ENCODE measurements at places on chromosomes 5 and 9. TPM values are rescaled to one million over a fixed set of nuclear protein-coding genes. Genes with fewer than 3 reads are reported as not detected.

Gene C1QTNF2
- 1.3 TPM for total RNA-seq

Gene IRGM
- not detected for total RNA-seq

Gene PDE6A
- not detected for total RNA-seq

Gene RGMB
- total RNA-seq, result 198 TPM

Gene TSTD2
- 22.9 TPM for total RNA-seq

Gene INSL6
- total RNA-seq, result not detected

DNA sequence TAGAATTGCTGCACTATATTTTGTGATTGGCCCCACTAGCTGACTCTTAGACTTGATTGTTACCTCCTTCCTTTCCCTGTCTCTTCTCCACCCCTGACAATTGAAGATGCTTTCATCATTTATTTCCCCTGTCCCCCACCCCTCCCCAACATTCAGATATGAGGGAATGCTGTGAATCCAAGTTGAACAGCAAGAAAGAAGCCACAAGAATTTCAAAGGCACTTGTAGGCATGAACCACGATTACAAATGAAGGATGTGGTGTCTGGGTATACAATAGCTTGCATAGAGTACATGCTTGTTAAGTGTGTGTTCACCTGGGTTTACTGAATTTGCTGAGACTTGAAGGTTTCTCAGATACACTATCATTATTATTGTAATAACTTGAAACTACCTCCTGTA, 78.3 kb upstream of the TRIO start:
- no peak for DNase-seq
- H3K4me3 ChIP-seq, result no peak overlapping the region
- H3K27me3 ChIP-seq, result no peaks in the 10 kb centered on the region
- no peaks in the 10 kb centered on the region for H3K4me1 ChIP-seq
- H3K27ac ChIP-seq, result no peak overlapping the region

DNA sequence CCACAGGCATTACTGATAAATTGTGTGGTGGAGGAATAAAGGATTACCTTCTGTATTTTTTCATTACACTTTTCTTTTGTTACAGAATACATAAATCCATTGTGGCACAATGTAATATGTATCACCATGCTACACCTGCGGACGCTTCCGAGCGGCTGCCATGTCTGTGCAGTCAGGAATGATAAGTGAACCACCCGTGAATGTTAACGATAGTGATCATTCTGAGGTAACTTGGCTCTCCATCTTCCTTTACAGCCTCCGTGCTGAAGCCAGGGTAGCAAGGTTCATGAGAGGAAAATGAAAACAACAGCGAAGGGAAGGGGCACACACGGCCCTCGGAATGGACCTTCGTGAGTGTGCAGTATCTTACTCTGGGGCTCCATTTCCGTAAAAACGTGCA, 161.2 kb downstream of the MAPKAP1 start:
- no peaks in the 10 kb centered on the region for H3K36me3 ChIP-seq
- DNase-seq, result no peak
- H3K4me1 ChIP-seq, result peaks cover 86% of the 10 kb centered on the region

DNA sequence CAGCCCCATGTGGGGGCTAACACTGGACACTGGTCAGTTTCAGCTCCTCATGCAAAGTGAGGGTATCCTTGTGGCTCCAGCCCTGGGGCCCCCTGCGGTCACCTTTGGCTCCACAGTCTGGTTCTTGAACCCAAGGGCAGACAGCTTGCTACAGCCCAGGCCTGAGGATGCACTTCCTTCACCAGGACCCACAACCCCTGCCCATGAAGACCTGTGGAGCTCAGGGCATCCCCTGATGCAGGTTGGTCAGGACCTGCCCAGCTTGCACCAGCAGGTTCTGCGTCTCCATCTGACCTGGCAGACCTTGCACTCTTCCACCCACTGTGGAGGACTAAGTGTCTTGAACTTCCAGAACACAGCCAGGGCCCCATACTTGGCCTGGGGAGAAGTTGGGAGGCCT, 3.7 kb upstream of the MRNIP start:
- DNase-seq, result no peak
- no peak overlapping the region for H3K4me3 ChIP-seq
- H3K27ac ChIP-seq, result no peak overlapping the region
- H3K4me1 ChIP-seq, result peaks cover 17% of the 10 kb centered on the region

DNA sequence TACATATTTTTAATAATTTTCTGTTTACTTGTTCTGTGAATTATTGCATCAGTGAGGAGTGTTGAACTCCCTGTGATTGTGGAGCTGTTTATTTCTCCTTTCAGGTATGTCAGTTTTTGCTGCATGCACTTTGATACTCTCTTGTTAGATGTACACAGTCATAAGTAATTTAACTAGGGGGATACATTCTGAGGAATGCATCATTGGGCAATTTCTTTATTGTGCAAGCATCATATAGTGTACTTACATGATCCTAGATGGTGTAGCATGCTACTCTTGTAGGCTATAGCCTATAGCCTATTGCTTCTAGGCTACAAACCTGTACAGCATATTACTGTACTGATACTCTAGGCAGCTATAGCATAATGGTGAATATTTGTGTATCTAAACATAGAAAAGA, 9.5 kb downstream of the DENND4C start:
- no peaks in the 10 kb centered on the region for H3K36me3 ChIP-seq
- H3K4me3 ChIP-seq, result no peak overlapping the region
- no peak overlapping the region for H3K27ac ChIP-seq
- H3K4me1 ChIP-seq, result peaks cover 51% of the 10 kb centered on the region

DNA sequence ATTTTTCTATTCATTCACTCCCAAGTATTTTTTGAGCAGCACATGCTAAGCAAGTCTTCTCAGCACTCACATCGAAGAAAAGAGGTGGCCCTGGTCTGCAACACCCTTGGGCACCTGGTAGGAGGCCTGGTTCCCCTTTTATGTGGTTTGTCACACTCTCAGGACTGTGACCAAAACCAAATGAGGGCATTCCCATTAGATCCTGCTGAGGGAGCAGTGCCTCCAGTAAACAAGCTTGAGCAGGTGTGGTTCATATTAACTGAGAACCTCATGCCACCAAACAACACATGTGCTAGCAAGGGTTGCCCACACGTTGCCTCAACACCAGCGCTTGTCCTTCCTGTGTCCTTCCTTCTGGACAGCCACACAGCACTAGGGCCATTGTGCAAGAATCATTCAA, 26.9 kb upstream of the SYK start:
- no peak overlapping the region for H3K4me3 ChIP-seq
- H3K4me1 ChIP-seq, result no peaks in the 10 kb centered on the region
- H3K27ac ChIP-seq, result no peak overlapping the region
- DNase-seq, result no peak
- no peaks in the 10 kb centered on the region for H3K27me3 ChIP-seq
- H3K36me3 ChIP-seq, result no peaks in the 10 kb centered on the region

- H3K36me3 ChIP-seq, result no peaks in the 10 kb centered on the region
- DNase-seq, result no peak
- H3K27ac ChIP-seq, result no peak overlapping the region
- no peaks in the 10 kb centered on the region for H3K4me1 ChIP-seq
- H3K27me3 ChIP-seq, result no peaks in the 10 kb centered on the region
These were observed 15.5 kb upstream of the GNAQ start for GRCh38 chr9:78047106-78047505.

- no peaks in the 10 kb centered on the region for H3K4me1 ChIP-seq
- no peak overlapping the region for H3K27ac ChIP-seq
- no peak overlapping the region for H3K4me3 ChIP-seq
- no peaks in the 10 kb centered on the region for H3K36me3 ChIP-seq
These were observed 310.6 kb downstream of the NDUFS4 start for GRCh38 chr5:53871050-53871449.

- no peaks in the 10 kb centered on the region for H3K27me3 ChIP-seq
- no peak overlapping the region for H3K27ac ChIP-seq
- DNase-seq, result no peak
- H3K4me1 ChIP-seq, result no peaks in the 10 kb centered on the region
- no peak overlapping the region for H3K4me3 ChIP-seq
These were observed 57.2 kb downstream of the KIF4B start for GRCh38 chr5:155070781-155071180.

DNA sequence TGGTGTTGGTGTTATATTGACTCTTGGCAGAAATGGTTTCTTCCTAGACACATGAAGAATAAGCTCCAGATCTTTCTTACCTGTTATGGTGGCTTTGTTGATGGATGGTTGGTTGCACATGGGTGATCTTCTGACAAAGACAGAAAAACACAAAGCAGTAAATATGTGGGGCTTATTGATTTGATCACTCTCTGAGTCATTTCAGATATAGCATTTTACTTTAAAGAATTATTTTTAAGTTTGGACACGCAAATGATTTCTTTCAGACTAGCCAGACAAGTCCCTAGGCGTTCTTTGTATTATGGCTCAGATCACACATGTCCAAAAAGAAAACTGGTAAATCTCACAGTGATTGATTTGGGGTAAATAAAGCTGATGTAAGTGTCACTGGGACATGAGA, 597.6 kb downstream of the RAB3C start:
- DNase-seq, result no peak
- H3K36me3 ChIP-seq, result no peaks in the 10 kb centered on the region
- H3K4me3 ChIP-seq, result no peak overlapping the region
- H3K4me1 ChIP-seq, result no peaks in the 10 kb centered on the region
- H3K27ac ChIP-seq, result no peak overlapping the region
- no peaks in the 10 kb centered on the region for H3K27me3 ChIP-seq

- DNase-seq, result no peak
- no peaks in the 10 kb centered on the region for H3K36me3 ChIP-seq
- no peaks in the 10 kb centered on the region for H3K27me3 ChIP-seq
- H3K27ac ChIP-seq, result no peak overlapping the region
These were observed 548.1 kb upstream of the C9orf72 start for GRCh38 chr9:28121366-28121765.

- H3K27me3 ChIP-seq, result no peaks in the 10 kb centered on the region
- peaks cover 9% of the 10 kb centered on the region for H3K4me1 ChIP-seq
- H3K27ac ChIP-seq, result no peak overlapping the region
These were observed 53.9 kb downstream of the PTBP3 start for GRCh38 chr9:112279501-112279900.

DNA sequence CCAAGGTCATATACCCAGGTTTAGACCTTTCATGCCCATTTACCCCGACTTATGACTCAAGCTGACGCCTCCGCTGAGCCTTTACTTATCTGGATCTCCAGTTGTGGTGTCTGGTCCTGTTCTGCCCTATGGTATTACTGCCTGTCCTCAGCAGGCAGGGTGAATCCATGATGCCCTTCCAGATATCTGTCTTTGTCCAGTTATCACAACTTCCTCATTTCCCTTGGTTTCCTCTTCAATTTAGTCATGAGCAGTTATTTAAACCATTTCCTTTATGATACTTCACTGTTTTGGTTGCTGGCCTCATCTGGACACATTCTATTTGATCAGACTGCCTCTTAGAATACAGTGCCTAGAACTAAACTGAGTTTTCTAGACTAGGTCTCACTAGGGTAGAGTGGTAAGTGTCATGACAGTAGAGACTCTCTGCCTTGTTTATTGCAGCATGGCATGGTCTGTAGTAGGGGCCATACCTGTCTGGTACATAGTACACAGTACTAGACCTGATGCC, 93.3 kb downstream of the MELK start:
- H3K4me3 ChIP-seq, result no peak overlapping the region
- H3K27me3 ChIP-seq, result no peaks in the 10 kb centered on the region
- no peaks in the 10 kb centered on the region for H3K4me1 ChIP-seq
- DNase-seq, result no peak

GRCh38 chr9:117548556-117548955, 133.7 kb upstream of the ASTN2 start:
- no peaks in the 10 kb centered on the region for H3K27me3 ChIP-seq
- no peaks in the 10 kb centered on the region for H3K36me3 ChIP-seq
- no peak for DNase-seq

DNA sequence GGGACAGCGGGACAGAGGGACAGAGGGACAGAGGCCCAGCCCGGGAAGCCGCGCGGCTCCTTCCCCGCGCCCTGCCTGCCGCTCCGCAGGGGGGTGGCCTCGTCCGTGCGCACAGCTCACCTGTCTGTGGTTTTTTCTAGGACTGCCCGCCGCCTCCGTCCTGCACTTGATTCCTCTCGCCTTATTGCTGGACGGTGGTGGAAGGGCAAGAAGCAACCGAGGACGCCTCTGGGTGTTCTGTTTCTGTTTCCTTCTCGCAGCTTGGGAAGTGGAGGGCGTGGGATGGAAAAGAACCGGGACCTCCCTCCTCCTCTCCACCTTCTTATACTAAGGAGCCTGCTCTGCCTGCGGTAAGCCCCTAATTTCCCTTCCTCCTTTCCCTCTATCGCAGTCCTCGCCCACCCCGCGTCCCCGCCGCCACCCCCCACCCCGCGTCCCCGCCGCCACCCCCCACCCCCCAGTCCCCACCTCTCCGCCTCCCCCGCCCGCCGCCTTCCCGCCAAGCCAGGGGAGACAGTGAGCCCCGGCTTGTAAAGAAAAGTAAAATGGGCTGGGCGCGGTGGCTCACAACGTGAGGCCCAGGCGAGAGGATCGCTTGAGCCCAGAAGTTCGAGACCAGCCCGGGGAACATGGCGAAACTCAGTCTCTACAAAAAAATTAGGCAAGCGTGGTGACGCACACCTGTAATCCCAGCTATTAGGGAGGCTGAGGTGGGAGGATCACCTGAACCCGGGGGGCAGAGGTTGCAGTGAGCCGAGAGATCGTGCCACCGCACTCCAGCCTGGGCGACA, 9.6 kb upstream of the FLT4 start:
- no peak for DNase-seq
- H3K4me1 ChIP-seq, result no peaks in the 10 kb centered on the region
- H3K36me3 ChIP-seq, result no peaks in the 10 kb centered on the region
- H3K27me3 ChIP-seq, result no peaks in the 10 kb centered on the region
- H3K4me3 ChIP-seq, result no peak overlapping the region
- H3K27ac ChIP-seq, result no peak overlapping the region

- DNase-seq, result no peak
These were observed 42.0 kb downstream of the ITK start for GRCh38 chr5:157222506-157223230.

DNA sequence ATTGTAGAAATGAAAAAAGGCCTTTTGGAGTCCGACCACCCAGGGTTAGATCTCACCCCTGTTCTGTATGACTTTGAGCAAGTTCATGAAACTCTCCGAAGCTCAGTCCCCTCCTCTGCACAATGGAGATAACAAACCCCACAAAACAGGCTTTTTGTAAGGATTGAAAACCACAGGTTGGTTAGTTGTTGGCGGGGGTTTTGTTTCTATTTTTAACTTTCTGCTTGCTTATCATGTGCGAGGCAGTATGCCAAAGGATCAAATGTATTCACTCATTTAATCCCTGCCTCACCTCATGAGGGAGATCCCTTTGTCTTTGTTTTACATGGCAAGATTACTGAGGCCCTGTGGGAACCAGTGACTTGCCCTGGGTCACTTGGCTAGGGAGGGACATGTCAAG, 539.1 kb downstream of the CDK5RAP2 start:
- H3K36me3 ChIP-seq, result no peaks in the 10 kb centered on the region
- H3K27me3 ChIP-seq, result no peaks in the 10 kb centered on the region
- no peak overlapping the region for H3K4me3 ChIP-seq
- no peak for DNase-seq

- no peaks in the 10 kb centered on the region for H3K27me3 ChIP-seq
- H3K4me3 ChIP-seq, result no peak overlapping the region
- no peak for DNase-seq
- H3K4me1 ChIP-seq, result peaks cover 21% of the 10 kb centered on the region
- H3K27ac ChIP-seq, result no peak overlapping the region
- no peaks in the 10 kb centered on the region for H3K36me3 ChIP-seq
These were observed 8.2 kb downstream of the ACSL6 start for GRCh38 chr5:132003170-132003744.

- H3K36me3 ChIP-seq, result no peaks in the 10 kb centered on the region
- H3K27ac ChIP-seq, result no peak overlapping the region
- H3K4me1 ChIP-seq, result peaks cover 22% of the 10 kb centered on the region
- DNase-seq, result no peak
These were observed 243.7 kb upstream of the SLC24A2 start for GRCh38 chr9:20032413-20033006.

Data from esophagus muscularis mucosa (tissue), 4 donors.